SK-N-SH treated with all-trans-retinoic acid at 6 μM for 48 hours (cell line): ENCODE measurements at places on chromosomes 12 and 14.
A peak's percentile ranks its signal among the peaks of the same experiment; 100 is the strongest.

- ATAC-seq, result no peak
Measured at GRCh38 chr12:52049286-52049685, 2.0 kb upstream of the NR4A1 start.

GRCh38 chr12:102685172-102685571 lies 204.8 kb upstream of the IGF1 start:
- no peak for ATAC-seq

GRCh38 chr12:116712458-116713303 lies 25.2 kb downstream of the SPRING1 start:
- no peak for ATAC-seq

GRCh38 chr14:64465831-64466554 lies 694 bp downstream of the AKAP5 start:
- ATAC-seq, result peak; percentile 86

- ATAC-seq, result no peak
Measured at GRCh38 chr14:57962325-57963035, 96.6 kb upstream of the SLC35F4 start.

- ATAC-seq, result no peak
Measured at GRCh38 chr14:104431351-104431928, 148.1 kb upstream of the C14orf180 start.

DNA sequence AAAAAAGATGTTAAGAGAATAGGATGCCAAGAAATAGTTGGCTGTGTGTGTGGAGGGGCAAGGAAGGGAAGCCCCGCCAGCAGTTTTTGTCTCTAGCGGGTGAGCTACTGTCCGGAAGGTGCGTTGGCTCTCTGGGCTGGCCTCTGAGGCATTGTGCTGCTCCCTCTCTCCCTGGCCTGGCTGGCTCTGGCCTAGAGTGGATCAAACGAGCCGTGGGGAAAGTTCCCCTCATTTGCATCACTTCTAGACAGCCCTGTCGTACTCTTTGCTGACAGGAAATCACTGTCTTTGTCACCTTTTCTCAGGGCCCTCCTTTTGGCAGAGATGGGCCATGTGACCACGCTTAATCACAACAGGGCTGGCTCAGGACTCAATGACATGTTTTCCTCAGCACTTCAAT lies 236.1 kb upstream of the NPAS3 start:
- no peak for ATAC-seq

DNA sequence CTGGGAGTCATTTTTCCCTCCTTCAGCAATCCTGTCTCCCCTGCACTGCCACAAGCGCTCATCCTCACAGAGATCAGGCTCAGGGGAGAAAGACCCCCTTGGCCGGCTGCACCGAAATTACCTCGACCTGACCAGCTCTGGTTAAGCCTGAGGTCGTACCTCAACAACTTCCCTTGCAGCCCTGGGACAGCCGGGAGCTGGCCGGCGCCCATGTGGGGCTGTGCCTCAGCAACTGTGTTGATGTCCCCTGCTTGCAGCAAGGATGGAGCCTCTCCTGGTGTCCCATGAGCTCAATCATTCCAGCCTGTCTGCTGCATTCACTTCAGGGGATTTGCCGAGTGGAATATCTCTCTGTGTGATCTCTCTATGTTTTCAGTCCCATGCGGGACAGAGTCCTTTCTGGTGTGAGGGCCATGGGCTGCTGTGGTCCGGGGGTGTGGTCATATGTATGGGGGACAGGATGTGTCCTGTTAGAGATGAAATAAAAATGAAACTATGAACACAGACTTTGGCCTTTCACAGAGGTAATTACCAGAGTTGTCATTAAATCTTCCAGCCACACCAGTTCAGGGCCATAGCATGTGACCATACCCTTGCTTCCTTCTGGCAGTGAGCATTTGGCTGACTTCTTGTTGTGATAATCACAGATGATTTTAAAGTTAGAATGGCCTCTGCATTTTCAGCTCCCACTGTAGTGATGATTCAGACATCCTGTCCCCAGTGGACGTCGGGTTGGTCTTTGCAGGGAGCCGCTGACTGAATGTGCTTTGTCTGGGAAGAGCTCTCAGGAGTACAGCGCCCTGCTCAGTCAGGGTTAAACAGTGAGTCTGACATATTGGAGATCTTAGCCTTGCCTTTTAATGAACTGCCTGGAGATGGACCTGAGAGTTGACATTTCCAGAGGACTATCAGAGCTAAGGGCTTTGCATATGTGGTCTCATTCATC lies 405.9 kb downstream of the AACS start:
- ATAC-seq, result no peak

- ATAC-seq, result no peak; the same call in 2 of the 3 replicates
Measured at GRCh38 chr14:63421226-63421625, 102.5 kb upstream of the GPHB5 start.

GRCh38 chr12:99455350-99456035 lies 192.1 kb upstream of the GARIN6 start:
- peak; percentile 68 for ATAC-seq

DNA sequence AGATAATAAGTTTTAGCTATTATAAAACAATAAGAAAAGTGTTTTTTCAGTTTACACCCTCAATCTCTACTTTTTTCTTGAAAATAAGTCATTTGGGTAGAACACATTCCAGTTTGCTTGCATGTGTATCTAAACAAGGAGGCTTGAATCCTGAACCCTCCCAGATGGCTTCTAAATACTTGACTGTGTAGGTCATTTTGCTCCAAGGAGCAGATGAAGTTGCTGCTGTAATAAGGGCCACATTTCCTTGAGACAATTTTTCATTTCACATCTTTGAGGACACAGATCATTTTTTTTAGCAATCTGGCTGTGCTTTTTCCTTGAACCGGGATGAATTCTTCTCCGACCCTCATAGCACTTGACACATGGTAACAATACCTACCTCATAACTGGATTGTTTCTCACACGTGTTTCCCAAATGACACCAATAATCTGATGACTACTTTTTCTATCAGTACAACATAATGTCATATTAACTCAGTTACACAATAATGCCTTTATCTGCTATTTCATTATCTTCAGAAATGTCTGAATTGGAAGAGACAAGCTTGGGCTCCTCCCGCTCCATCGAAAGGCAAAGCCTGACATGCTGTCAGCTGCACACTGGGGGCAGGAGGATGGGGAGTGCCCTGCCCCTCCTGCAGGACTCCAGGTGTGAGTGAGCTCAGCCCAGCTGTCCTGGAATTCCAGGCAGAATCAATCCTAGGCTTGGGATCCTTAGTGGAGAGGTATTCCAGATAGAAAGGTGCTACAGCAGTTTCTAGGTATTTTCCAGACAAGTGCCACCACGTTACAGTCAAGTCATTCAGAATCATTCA lies 30.9 kb downstream of the GPHB5 start:
- ATAC-seq, result no peak

GRCh38 chr14:55701638-55702037 lies 121.6 kb downstream of the KTN1 start:
- no peak for ATAC-seq

- peak; percentile 99 for ATAC-seq
Measured at GRCh38 chr12:91023326-91024004, 18.7 kb upstream of the EPYC start.

DNA sequence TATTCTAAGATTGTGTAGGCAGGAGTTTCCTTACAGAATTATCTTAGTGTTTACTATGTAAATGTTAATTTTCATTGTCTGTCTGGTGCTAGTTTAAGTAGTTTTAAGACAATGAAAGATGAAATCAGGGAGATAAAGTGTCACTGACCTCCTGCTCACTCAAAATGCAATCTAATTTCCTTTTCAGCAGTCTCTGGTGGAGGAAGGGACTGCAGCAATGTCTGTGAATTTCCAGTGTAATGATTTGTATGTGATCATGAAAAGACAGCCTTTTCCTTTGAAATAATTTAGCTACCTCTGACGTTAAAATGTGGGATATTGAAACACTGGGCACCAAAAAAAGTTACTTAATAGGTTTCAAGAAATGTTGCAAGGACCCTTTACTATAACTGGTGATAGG lies 779.7 kb upstream of the FLRT2 start:
- ATAC-seq, result no peak

DNA sequence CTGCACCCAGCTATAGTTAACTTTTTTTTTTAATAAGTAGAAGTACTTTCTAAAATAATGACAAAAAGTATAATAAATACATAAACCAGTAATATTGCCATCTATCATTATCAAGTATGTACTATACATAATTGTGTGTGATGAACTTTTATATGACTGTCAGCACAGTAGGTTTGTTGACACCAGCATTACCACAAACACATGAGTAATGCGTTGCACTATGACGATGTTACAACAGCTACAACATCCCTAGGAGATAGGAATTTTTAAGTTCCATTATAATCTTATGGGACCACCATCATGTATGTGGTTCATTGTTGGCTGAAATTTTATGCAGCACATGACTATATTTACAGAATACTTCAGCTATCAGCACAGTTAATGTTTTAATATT lies 62.9 kb upstream of the VSX2 start:
- ATAC-seq, result no peak

GRCh38 chr12:19026614-19027488 lies 102.7 kb upstream of the PLEKHA5 start:
- no peak for ATAC-seq

DNA sequence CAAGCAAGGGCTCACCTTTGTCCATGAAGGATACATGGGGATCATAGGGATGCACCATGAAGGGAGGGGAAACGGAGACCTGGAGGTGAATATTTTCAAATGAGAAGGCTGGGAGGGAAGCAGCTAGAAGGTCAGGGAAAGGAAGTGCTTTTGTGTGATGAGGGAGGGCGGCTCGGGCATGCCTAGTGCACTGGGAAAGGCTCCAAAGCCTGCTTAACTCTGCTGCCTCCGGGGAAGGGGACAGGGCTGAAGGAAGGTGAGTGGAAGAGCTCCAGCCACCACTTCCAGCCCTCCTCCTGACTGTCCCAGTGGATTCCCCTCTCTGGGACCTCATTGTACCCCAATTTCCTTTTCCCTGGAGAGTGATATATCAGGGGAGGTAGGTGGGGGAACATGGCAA lies 149.4 kb upstream of the PRMT8 start:
- peak; percentile 26; the same call in 1 of the 3 replicates for ATAC-seq

- ATAC-seq, result no peak
Measured at GRCh38 chr14:55553791-55554190, 26.2 kb upstream of the KTN1 start.
